ENCODE measurements at places on chromosomes 13 and 19.

DNA sequence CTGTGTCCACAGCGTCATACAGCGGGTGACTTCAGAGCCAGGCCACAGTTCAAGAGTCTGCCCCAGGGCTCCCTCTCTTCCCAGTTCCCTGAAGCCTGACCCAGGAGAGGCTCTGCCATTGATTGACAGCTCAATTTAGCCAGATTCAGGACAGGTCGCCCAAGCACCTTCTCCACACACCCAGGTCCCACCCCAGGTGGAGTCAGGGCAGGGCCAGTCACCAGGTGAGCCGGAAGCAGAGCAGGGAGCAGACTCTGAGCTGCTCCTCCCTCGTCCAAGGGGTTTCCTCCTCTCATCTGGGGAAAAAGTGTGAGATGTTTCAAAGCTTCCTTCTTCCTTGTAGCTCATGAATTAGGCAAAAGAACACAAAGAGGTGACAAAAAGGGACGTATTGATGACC, 5.6 kb downstream of the CEACAM7 start:
- DNase-seq = no peak

- DNase-seq = no peak
Measured at GRCh38 chr19:38194061-38194701, 29.8 kb downstream of the DPF1 start.

- DNase-seq = no peak
Measured at GRCh38 chr19:55087542-55087901, 11.9 kb downstream of the EPS8L1 start.

GRCh38 chr19:30450100-30450499, 77.9 kb downstream of the ZNF536 start:
- DNase-seq = peak; percentile 17

GRCh38 chr13:51328488-51328887, 11.0 kb upstream of the SERPINE3 start:
- no peak for DNase-seq

DNA sequence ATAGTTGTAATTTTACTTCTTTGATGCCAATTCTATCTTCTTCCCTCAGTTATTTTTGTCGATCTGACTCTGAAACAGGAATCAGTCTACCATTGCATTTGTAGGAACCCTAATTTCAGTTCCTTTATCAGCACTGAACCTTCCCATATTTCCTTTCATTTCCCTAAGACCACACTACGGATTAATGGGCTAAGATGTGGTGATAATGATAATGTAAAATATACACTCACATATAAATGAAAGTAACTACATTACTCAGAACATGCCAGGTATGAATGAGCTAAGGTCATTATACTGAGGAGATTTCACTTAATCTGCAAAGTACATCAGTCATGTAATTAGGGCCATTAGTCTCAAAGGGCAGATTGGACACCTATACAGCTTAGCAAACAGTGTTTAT, 60.2 kb upstream of the RFC3 start:
- no peak for DNase-seq

Data from HEK293T (cell line).